Effector memory CD8-positive, alpha-beta T cell (primary cell): ENCODE measurements at places on chromosomes 12 and 14.

DNA sequence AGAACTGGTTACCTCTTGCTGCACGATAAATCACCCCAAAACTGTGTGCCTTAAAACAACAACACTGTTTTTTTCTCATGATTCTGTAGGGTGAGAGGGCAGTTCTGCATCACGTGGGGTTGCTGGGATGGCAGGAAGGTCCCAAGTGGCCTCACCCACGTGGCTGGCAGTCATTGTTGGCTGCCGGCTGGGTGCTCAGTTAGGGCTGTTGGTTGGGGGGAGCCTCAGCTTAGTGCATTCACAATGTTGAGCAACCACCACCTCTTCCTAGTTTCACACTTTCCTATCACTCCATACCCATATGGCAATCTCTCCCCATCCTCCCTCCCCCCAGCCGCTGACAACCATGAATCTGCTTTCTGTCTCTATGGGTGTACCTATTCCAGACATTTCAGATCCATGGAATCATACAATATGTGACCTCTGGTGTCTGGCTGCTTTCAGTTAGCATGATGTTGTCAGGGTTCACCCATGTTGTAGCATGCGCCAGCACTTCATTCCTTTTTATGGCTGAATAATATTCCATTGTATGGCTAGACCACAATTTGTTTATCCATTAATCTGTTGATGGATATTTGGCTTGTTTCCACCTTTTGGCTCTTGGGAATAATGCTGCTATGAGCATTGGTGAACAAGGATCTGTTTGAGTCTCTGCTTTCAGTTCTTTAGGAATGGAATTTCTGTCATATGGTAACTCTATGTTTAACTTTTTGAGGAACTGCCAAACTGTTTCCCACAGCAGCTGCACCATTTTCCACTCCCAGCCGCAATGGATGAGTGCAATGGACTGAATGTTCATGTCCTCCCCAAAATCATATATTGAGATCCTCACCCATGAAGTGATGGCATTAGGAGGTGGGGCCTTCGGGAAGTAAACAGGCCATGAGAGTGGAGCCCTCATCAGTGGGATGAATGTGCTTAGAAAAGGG, 11.2 kb upstream of the POP5 start:
- H3K4me3 ChIP-seq = no peak overlapping the region
- no peak for DNase-seq
- H3K27me3 ChIP-seq = peaks cover 17% of the 10 kb centered on the region
- H3K4me1 ChIP-seq = no peaks in the 10 kb centered on the region
- no peaks in the 10 kb centered on the region for H3K36me3 ChIP-seq
- no peak overlapping the region for H3K27ac ChIP-seq

DNA sequence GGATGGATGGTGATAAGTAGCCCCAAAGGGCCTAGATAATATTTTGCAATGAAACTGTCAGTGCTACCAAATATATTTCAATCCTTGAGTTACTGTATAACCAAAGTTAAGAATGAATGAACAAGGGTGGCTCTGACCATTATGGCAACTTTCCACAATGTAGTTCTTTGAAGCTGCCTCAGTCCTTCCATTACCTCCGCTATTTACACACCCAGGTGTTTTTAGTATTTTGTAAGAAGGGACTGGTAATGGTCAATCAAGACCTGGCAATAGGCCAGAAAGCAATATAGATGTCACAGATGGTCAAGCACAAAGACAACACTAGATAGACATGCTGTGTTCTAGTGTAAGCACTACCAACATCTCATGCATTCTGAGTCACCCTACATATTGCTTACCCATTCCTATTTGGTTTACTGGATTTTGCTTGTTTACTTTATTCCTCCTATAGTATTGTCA, 16.3 kb downstream of the DUSP16 start:
- peaks cover 5% of the 10 kb centered on the region for H3K4me1 ChIP-seq
- no peak overlapping the region for H3K4me3 ChIP-seq
- peaks cover 3% of the 10 kb centered on the region for H3K36me3 ChIP-seq
- H3K27me3 ChIP-seq = no peaks in the 10 kb centered on the region
- DNase-seq = no peak

- no peak for DNase-seq
- H3K27me3 ChIP-seq = no peaks in the 10 kb centered on the region
- no peaks in the 10 kb centered on the region for H3K4me1 ChIP-seq
- H3K36me3 ChIP-seq = no peaks in the 10 kb centered on the region
Measured at GRCh38 chr14:44494137-44494536, 12.9 kb downstream of the FSCB start.

DNA sequence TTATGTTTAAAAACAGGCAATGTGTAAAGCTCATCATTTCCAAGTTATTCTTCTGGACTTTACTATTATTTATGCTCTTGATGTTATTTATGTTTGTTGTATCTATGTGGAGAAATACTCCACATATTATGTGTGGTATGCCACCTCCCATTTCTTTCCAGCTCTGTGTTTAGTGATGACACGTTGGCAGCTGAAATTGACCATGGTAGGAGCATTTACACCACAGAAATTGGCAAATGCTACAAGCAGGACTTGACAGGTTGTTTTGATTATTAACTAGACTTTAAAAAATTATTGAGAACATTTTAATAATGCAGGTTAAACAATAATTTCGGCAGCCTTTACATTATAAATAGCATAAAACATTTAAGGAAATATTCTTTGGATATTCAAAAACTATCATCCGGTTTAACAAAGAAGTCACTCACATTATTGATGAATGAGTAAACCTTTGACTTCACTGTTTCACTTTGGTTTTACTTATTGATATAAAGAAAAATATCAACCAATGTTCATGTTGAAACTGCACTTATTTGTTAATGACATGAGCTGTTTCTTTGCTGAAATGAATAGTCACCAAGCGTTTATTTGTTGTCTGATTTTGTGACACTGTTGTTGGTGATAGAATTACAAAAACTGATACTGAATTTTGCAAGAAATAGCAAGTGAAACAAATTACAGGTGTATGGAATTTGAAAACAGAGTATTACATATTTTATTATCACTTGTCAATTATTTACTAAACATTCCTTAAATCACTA, 76.8 kb downstream of the HMGA2 start:
- no peaks in the 10 kb centered on the region for H3K4me1 ChIP-seq
- H3K4me3 ChIP-seq = no peak overlapping the region
- no peaks in the 10 kb centered on the region for H3K36me3 ChIP-seq
- H3K27ac ChIP-seq = no peak overlapping the region
- no peak for DNase-seq

GRCh38 chr12:118166946-118167345, 31.0 kb downstream of the PEBP1 start:
- H3K4me3 ChIP-seq = no peak overlapping the region
- peaks cover 60% of the 10 kb centered on the region for H3K36me3 ChIP-seq
- no peak overlapping the region for H3K27ac ChIP-seq
- H3K4me1 ChIP-seq = peaks cover 7% of the 10 kb centered on the region
- H3K27me3 ChIP-seq = no peaks in the 10 kb centered on the region

DNA sequence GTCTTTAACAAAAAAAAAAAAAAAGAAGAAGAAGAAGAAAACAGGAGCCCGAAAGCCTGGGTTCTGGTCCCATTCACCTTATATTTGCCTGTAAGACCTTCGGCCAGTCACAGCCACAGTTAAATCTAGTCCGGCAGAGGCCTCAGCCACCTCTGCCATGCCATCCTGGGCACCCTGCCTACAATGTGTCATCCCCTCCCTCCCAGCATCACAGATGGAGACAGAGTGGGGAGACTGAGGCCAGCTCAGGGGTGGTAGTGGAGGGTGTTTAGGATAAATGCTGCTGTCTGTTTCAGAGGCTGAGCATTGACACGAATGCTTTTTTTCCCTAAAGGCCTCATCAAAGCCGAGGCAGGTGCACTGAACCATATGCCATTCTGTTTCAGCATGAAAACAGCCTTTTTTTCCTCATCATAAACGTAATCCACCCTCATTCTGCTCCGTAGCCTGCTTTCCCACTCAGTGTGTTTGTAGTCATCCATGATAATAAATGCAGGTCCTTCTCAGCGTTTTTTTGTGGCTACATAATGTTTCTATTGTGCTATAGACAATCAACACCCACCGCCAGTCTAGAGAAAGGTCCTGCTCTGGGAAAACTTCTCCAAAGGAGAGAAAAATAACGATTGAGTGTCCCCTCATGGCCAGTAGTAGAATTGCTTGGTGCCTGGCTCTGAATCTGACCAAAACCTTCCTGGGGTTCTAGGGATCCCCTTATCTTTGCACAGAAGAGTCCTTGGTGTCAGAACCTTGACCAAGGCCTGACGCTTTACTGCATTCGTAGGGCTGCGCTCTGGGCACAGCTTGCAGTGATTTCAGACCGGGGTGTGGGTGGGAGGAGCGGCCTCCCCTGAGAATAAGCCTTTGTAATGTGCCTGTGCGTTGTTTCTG, 41.1 kb upstream of the TSPAN9 start:
- H3K36me3 ChIP-seq = peaks cover 3% of the 10 kb centered on the region
- peaks cover 36% of the 10 kb centered on the region for H3K27me3 ChIP-seq
- no peak for DNase-seq
- H3K27ac ChIP-seq = no peak overlapping the region
- no peak overlapping the region for H3K4me3 ChIP-seq

GRCh38 chr14:39469094-39469710, 37.0 kb upstream of the FBXO33 start:
- H3K4me3 ChIP-seq = no peak overlapping the region
- no peaks in the 10 kb centered on the region for H3K36me3 ChIP-seq

DNA sequence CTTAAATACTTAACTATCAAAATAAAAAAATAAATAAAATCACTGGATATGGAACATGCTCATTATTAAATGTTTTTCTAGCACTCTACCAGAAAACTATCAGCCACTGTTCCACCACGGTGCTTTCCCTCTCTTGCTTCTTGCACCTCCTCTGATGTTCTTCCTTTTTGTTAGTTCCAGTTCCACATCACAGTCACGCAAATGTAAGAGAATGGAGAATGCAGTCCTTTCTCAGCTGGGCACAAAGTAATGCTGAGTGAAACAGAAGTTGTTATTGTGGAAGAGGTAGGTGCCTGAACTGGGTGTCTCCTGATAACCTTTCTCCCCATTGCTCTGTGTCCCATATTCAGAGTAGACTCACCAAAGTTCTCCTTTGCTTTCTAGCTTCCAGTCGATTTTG, 1116.9 kb upstream of the TMEM132C start:
- no peak for DNase-seq
- peaks cover 10% of the 10 kb centered on the region for H3K4me1 ChIP-seq
- H3K27me3 ChIP-seq = peaks cover 17% of the 10 kb centered on the region

GRCh38 chr14:101473795-101474562, 87.3 kb upstream of the DIO3 start:
- H3K4me3 ChIP-seq = no peak overlapping the region
- H3K27ac ChIP-seq = no peak overlapping the region
- DNase-seq = no peak
- no peaks in the 10 kb centered on the region for H3K36me3 ChIP-seq
- no peaks in the 10 kb centered on the region for H3K4me1 ChIP-seq
- H3K27me3 ChIP-seq = peaks cover 52% of the 10 kb centered on the region

- H3K27ac ChIP-seq = peak overlapping the region; percentile 100
- no peaks in the 10 kb centered on the region for H3K27me3 ChIP-seq
- H3K36me3 ChIP-seq = peaks cover 30% of the 10 kb centered on the region
- peaks cover 55% of the 10 kb centered on the region for H3K4me1 ChIP-seq
- DNase-seq = no peak
Measured at GRCh38 chr12:64457466-64457865, 5.5 kb downstream of the TBK1 start.

DNA sequence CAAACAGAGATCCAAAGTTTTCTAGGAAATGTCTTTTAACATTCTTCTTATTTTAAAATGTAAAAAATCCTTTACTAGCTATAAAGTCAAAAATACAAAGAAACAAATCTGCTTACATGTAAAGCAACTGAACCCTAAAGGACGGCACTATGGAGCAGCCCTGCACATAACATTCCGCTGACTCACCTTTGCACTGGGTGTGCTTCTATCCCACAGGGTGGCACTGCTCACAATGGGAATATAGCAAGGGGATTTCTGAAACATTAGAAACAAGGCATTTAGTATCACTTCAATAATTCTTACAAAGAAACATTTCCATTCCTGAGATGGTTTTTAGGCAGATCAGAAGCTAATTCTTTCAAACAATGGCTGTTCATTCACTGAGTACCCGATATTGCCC, 94.3 kb downstream of the C12orf42 start:
- no peak overlapping the region for H3K4me3 ChIP-seq
- peaks cover 10% of the 10 kb centered on the region for H3K4me1 ChIP-seq
- no peak overlapping the region for H3K27ac ChIP-seq
- no peak for DNase-seq

DNA sequence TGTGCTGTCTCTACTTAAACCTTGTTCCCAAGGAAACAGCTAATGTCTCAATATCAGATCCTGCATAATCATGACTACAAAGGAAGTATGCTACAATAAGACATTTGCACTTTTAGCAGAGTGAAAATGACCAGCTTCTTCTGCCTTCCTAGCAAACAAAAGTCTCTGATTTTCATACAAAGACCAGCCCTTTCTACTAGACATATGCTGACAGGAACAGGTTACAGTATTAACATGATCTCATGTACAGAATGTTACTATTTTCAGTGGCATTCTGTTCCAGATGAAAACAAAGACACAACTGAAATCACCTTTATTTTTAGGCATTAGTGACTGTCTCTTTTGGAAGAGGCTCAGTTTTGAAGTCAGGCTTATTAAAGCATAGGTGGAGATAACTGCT, 228.6 kb downstream of the MED13L start:
- no peak overlapping the region for H3K4me3 ChIP-seq
- H3K27me3 ChIP-seq = no peaks in the 10 kb centered on the region

GRCh38 chr12:32662665-32663064, 16.4 kb upstream of the DNM1L start:
- peaks cover 4% of the 10 kb centered on the region for H3K27me3 ChIP-seq
- no peak for DNase-seq
- H3K4me1 ChIP-seq = no peaks in the 10 kb centered on the region
- no peak overlapping the region for H3K4me3 ChIP-seq

GRCh38 chr12:123522164-123522563, 11.4 kb downstream of the RILPL1 start:
- H3K27ac ChIP-seq = no peak overlapping the region
- H3K36me3 ChIP-seq = peaks cover 19% of the 10 kb centered on the region
- no peaks in the 10 kb centered on the region for H3K4me1 ChIP-seq
- H3K27me3 ChIP-seq = no peaks in the 10 kb centered on the region
- no peak overlapping the region for H3K4me3 ChIP-seq
- DNase-seq = no peak

- DNase-seq = no peak
- H3K27me3 ChIP-seq = no peaks in the 10 kb centered on the region
- H3K4me1 ChIP-seq = no peaks in the 10 kb centered on the region
- no peak overlapping the region for H3K4me3 ChIP-seq
Measured at GRCh38 chr14:29587761-29588470, 339.7 kb downstream of the PRKD1 start.

- no peak for DNase-seq
- H3K27me3 ChIP-seq = peaks cover 46% of the 10 kb centered on the region
- H3K4me1 ChIP-seq = no peaks in the 10 kb centered on the region
- H3K36me3 ChIP-seq = no peaks in the 10 kb centered on the region
- no peak overlapping the region for H3K4me3 ChIP-seq
- no peak overlapping the region for H3K27ac ChIP-seq
Measured at GRCh38 chr12:7787574-7788293, 1.5 kb upstream of the NANOG start.
